C1 segment of cervical spinal cord (tissue), 14 donors: ENCODE measurements at places on chromosomes 4 and X.

- DNase-seq: no peak
Observed at GRCh38 chrX:139213241-139213709, 317.3 kb upstream of the F9 start.

DNA sequence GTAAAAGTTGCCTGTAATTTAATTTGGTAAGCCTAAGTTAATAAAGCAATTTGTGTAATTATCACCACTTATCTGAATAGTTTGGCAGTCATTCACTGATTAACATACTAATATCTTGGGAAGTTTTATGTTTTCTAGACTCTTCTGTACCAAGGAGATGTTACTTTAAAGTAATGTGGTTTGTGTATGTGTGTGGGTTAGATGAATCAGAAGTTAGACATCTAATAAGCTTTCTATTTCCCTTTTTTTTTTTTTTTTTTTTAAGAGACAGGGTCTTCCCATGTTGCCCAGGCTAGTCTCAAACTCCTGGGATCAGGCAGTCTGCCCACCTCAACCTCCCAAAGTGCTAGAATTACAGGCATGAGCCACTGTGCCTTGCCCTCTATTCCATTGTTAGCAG is 5.3 kb downstream of the SLAIN2 start:
- no peak for DNase-seq

DNA sequence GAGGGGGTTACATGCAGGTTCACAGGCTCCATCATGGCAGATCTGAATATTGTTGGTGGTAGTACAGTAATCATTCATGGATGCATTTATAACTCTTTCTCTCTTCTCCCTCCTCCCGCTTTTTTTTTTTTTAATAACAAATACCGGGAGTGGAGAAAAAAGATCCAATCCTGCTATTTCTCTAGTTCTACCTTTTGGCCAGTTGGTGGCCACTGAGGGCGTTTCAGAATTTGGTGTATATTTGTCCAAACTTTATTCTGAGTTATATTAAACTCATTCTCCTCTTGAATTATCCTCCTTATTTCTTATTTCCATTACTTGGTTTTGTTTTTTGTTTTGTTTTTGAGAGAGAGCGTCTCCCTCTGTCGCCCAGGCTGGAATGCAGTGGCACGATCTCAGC is 74.8 kb downstream of the HMGB2 start:
- no peak for DNase-seq

DNA sequence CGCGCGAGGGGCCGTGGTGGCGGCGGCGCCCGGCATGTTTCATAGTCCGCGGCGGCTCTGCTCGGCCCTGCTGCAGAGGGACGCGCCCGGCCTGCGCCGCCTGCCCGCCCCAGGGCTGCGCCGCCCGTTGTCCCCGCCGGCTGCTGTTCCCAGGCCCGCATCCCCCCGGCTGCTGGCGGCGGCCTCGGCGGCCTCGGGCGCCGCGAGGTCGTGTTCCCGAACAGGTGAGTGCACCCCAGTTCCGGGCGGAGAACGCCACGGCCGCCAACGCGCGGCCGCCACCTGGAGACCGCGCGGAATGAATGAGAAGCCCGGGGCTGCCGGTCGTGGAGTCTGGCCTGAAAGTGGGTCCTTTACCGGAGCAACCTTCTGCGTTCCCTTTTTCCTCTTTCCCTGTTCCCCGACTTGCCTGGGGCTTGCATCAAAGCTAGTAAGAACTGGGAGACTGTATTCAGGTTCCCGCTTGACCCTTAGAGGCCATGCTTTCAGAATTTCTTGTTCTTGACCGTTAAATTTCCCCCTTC is 429 bp downstream of the NOCT start:
- peak; percentile 61 for DNase-seq

DNA sequence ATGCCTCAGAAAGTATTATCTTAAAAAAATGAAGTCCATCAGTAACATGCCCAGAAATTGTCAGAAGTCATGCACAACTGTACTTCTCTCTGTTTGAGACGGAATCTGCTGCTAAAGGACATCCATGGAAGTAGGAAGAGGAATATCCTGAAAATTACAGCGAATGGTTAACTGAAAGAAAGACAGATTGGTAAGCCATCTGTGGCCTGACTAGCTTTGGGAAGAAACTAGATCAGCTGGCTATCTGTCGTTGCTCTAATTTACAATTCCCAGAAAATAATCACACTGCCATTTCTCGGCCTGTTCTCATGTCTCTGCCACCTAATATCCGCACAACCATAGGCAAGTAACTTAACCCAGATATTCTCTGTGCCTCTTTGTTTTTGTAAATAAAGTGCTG is 496.5 kb downstream of the PCDH19 start:
- DNase-seq: no peak

- no peak for DNase-seq
Observed at GRCh38 chr4:6692806-6693205, 872 bp upstream of the S100P start.

GRCh38 chr4:76198411-76199237 is 15.0 kb downstream of the SCARB2 start:
- peak; percentile 25 for DNase-seq

- no peak for DNase-seq
Observed at GRCh38 chr4:153257151-153257620, 52.9 kb downstream of the TRIM2 start.
